HT-29 (cell line): ENCODE measurements at places on chromosomes 4 and X. TPM values are rescaled to one million over a fixed set of nuclear protein-coding genes. Genes with fewer than 3 reads are reported as not detected.

The PF4V1 gene
- not detected in 2 replicates for total RNA-seq

The KCNE5 gene
- 0.23 and 0.34 TPM in 2 replicates for total RNA-seq

The RPL10 gene
- 4,676 and 4,679 TPM in 2 replicates for total RNA-seq

The SPARCL1 gene
- total RNA-seq, result not detected in 2 replicates

The LUZP4 gene
- total RNA-seq, result not detected in 2 replicates

The ZNF157 gene
- total RNA-seq, result not detected in 2 replicates

The BTC gene
- 1.4 and 1.9 TPM in 2 replicates for total RNA-seq

DNA sequence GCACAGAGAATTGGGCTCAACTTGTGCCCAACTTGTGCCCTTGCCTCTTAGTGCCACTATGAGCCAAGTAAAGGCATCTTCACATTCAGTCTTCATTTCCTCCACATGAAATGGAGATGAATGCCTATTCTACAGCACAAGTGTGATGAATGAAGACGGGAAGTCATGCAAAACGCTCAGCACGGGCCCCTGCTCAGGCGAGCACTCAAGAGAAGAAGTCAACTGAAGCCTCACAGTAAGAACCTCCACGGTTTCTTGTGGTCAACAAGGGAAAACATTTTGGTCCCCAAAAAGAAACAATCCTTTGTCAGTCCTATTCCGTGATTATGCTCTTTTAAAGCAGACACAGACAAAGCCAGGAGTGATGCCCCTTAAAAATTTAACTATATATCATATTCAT is 87.0 kb downstream of the IRF2 start:
- no peak for DNase-seq

DNA sequence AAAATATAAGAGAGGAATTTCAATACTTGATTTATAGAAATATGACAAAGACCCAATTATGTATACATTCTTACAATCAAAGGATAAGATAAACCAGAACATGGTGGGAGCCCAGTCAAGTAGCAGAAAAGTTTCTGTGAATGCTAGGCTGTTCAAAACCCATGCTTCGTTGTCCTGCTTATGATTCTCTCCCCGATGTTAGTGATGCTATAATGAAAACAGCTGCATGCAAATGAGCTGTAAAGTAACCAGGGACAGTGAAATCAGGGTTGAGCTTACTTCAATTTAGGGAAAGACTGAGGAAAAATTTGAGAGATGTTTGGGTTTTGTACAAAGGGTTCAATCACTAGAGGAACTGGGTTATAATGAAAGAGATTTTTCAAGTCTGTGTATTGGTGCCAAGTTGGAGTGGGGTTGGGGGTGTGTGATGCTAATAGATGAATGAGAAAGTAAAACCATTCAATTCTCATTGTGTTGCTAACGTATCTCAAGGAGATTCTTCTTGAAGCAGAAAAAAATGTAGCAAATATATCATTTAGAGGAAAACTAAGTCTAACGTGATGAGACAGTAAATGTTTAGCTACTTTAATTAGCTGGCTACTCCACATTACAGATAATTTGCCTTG is 59.3 kb upstream of the PPP1R2C start:
- no peak for DNase-seq

GRCh38 chr4:91298156-91298700 is 1005.5 kb upstream of the GRID2 start:
- no peak for DNase-seq

DNA sequence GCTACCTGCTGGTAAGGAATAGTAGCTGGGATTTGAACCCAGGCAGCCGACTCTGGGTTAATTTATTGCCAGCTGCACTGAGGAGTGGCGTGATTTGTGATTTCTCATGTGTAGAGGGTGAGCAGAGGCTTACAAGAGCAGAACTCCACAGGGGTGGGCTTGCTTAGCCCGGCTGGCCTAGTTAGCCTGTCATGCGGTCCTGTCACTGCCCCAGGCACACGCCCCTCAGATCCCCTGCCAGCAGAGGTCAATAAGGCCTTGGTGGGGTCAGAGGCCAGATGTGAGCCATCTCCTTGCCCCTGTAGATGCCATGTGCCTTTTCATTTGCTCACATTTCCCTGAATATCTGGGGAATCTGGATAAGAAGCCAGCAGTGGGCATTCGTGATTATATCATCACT is 13.4 kb downstream of the NSDHL start:
- no peak for DNase-seq

GRCh38 chrX:111041018-111041462 is 55.0 kb upstream of the PAK3 start:
- DNase-seq, result no peak

GRCh38 chr4:165152527-165152926 is 39.9 kb upstream of the TMEM192 start:
- no peak for DNase-seq

DNA sequence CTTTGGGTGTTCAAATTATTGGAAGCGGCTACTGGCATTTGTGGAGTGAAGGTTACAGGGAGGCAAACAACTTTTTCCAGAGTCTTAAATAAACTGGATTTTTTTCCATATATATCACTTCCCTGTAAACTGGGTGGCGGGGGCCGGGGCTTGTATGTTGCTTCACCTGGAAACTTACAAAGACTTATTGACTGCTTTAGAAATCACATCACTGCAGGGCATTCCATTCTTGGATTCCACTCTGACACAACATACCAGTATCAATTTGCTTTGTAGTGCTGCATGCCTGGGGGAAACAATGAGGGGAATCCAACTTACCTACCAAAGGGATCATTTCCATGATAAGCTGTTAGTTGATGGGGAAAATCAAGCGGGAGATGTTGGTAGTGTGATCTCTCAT is 21.7 kb upstream of the FAM156A start:
- no peak for DNase-seq

DNA sequence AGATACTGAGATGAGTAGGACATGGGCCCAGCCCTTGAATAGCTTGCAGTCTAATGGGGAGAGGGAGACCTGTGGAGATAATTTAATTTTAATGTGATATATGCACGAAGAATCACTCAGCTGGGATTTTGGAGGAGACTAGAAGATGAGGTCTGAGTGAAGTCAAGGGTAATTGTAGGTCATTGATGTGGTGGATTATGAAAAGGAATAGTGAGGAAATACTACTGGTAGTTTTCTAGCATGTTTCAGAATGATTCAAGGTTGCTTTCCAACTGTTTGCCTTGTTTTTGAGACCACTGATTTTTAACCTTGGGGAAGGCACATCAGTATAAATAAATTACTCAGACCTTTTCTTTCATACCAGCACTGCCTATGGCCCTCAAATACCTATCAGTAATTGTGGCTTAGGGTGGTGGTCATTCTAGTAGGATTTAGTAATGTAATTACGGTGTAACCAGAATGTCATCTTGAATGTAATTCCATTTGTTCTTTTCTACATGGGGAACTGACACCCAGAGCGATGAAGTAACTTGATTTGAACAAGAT is 25.6 kb downstream of the PTTG2 start:
- DNase-seq, result no peak

- peak; percentile 67 for DNase-seq
Observed at GRCh38 chrX:143788265-143788664, 67.7 kb upstream of the SPANXN2 start.

GRCh38 chr4:100177855-100178254 is 12.4 kb downstream of the DDIT4L start:
- no peak for DNase-seq

DNA sequence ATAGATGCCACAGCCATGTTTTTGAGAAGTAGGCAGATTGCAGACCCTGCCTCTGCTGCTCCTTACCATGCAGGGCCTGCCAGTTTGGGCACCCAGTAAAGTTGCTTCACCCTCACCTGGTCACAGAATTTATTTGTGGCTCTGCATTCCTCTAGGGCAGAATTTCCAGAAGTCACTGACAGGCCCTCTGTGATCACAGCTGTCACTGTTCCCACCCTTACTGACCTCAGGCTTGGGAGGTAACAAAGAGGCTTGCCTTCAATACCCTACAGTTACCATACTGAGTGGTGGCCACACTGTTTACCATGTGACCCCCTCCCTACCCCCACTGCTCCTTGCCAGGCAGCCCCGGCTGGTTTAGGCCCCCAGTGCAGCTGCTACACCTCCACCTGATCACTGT is 375.1 kb downstream of the SH3BGRL start:
- DNase-seq, result no peak

DNA sequence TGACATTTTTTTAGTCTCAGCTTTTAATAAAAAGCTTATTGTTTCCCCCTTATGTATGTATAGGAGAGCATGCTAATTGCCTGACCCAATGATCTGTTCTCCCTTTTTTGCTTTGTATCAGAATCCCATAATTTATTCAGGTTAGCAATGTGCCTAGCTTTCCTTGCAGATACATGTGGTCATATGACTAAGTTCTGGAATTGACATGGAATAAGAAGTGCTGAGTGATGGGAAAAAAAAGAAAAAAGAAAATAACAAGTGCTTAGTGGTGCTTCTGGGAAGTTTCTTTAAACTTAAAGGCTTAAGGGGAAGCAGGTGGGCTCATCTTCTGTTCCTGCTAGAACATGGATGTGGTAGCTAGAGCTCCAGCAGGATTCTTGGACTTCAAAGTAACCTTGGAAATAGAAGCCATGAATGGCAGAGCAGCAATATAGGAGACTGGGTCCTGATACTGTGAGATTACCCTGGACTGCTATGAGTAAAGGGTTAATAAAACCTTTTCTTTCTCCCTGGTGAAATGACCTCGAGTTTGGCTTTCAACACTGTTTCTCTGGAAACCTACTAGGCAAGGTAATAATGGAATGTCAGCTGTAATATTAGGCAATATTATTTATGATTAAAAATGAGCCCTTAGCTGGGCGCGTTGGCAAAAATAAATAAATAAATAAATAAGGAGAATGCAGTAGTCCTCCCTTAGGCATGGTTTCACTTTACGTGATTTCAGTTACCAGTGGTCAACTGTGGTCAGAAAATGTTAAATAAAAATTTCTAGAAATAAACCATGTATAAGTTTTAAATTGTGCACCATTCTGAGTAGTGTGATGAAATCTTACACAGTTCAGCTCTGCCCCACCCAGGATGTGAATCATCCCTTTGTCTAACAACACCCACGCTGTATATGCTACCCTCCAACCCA is 16.7 kb upstream of the RBM41 start:
- peak; percentile 88 for DNase-seq

DNA sequence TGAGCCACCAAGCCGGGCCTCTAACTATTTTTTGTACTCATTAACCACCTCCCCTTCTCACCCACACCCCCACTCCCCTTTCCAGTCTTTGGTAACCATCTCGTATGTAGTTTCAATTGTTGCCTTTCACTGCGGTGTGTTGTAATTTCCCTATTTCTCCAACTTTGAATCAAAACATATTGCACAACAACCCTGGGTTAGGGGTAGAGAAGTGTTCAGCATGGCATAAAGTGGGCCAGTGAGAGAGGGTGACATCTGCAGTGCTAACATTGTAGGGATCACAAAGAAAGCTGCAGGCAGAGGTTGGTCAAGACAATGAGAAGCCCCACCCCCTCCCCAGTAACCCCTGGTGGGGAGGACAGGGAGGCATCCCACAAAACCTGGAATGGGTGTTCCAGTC is 92.7 kb downstream of the SPATA18 start:
- no peak for DNase-seq

- DNase-seq, result no peak
Observed at GRCh38 chr4:15878011-15878410, 60.5 kb downstream of the FGFBP1 start.

DNA sequence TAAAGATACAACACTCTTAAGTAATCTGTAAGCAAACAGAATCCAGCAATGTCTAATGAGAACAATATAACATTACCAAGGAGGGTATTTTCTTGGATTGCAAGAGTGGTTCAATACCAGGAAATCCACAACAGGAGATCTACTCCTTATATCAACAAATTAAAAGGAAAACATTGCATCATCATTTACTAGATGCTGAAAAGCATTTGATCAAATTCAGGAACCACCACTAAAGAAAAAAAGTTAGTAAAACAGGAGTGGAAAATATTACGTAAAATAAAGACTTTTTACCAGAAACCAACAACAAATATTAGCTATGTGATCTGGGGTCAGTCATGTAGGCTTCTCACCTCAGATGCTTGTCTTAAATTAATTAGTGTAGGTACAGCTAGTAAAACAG is 66.8 kb upstream of the MAB21L2 start:
- peak; percentile 18 for DNase-seq

DNA sequence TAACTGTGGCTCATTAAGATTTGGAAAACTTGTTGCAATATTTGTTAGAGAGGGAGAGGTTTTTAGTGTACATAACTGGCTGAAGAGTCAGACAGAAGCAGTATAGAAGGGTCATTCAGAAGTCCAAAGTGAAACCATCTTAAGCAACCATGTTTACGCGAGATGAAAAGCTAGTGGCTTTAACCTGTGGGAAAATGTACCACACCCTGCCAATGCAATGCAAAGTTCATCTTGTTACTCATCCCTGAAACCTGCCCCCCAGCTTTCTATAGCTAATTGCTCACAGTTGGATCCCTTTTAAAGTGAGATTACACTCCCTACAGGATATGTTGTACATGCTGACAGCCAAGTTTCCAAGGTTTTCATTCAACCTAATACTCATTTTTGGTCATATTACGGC is 96.7 kb upstream of the RAPGEF2 start:
- DNase-seq, result no peak

DNA sequence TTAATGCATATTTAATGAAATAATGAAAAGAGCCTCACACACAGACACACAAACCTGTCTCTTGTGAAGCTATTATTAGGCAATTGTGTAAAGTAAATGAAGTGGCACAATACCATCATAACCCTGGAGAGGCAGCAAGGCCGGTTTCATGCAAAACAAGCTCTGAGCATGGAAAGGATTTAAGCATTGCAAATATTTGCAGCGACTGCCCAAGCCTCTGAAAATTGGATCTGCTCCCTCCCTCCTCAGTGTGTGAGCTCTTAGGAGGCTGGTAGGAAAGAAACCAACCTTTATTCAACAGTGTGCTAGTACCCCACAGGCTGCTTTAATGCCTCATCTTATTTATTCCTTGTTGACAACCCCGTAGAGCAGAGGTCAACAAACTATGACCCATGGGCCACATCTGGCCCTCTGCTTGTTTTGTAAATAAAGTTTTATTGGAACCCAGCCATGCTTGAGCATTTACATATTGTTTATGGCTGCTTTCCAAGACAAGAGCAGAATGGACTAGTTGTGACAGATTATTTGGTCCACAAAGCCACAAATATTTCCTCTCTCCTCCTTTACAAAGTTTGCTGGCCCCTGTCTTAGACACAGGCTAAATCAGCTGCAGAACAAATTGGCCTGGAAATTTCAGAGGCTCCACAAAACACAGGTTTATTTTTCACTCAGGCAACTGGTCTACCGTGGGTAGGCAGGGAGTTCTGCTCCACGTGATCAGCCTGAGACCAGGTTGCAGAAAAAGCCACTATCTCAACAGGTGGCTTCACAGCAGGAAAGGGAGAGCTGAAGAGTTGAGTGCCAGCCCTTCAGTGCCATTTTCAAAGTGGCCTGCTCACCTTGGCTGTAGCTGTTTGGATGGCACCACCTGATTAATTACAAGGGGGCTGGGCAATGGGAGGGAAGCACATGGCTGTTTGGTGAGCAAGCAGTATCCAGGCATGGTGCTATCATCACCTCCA is 16.8 kb downstream of the RS1 start:
- DNase-seq, result no peak
